ENCODE measurements at places on chromosomes 3 and 15.
A peak's percentile ranks its signal among the peaks of the same experiment; 100 is the strongest.

DNA sequence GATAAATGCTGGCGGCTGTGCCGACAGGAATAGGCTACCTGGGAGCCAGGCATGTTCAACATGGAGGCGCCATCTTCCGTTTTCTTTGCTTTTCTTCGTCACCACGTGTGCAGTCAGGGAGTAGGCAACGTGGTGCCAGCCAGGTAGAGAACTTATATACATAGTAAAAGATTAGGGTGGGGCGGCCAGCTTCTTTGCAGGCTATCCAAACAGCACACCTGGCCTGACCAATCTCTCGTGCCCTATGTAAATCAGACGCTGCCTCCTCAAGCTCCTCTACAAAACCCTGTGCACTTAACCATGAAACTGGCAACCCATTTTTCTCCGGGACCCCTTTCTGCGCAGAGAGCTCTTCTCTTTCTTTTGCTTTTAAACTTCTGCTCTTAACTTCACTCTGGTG, 28.6 kb upstream of the OR5K4 start:
- no peak for DNase-seq

GRCh38 chr3:156483002-156483401, 71.9 kb downstream of the SSR3 start:
- DNase-seq: no peak

GRCh38 chr15:86624261-86625036, 544.8 kb downstream of the AGBL1 start:
- peak; percentile 96 for DNase-seq

DNA sequence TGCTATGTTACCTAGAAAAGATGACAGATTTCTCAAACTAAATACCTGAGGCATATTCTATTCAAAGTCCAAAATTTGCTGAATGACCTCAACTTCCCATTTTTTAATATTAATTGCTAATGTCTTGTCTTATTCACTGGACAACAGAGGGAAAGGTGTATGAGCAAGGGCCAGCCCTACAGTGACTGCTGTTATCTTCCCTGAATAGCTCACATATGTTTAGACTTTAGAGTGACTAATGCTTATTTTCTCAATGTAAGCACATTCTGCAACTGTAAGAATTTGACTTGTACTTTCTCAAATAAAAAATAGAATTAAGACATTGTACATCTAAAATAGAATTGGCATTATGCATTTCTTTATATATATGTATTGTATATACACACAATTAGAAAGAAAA, 26.5 kb upstream of the AADACL2 start:
- DNase-seq: no peak

GRCh38 chr3:143421556-143421955, 302.0 kb downstream of the CHST2 start:
- DNase-seq: no peak

All from HS-27A (cell line).